H1 (cell line): ENCODE measurements at places on chromosomes 12 and 14. TPM values are rescaled to one million over a fixed set of nuclear protein-coding genes. Genes with fewer than 3 reads are reported as not detected.

DNA sequence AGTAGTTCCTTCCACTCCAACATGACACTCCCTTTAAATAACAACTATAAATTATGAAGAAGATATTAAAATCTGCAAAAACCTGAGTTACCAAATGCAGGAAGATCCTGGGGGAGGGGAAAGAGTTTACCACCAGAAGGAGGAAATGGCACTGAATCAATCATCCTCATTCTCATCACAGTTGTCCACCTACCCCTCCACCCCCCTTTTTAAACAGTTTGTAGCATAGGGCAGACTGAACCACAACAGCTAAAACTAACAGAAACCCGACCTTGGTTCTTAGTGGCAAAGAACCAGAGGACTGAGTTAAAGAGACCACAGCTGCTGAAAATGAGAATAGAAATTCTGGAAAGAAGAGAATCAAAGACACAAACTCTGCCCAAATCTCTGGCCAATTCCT, 189.5 kb downstream of the MED13L start:
- H3K27ac ChIP-seq = no peak overlapping the region
- 0 out of 2 replicates have a peak, but pooled peaks cover 2% of the 10 kb centered on the region for H3K4me1 ChIP-seq
- H3K36me3 ChIP-seq = no peaks in the 10 kb centered on the region
- no peak overlapping the region for H3K4me3 ChIP-seq

- no peaks in the 10 kb centered on the region for H3K36me3 ChIP-seq
- H3K4me1 ChIP-seq = peaks cover 3% of the 10 kb centered on the region
- H3K27me3 ChIP-seq = no peaks in the 10 kb centered on the region
- H3K27ac ChIP-seq = no peak overlapping the region
These were observed 84.1 kb downstream of the PPP1R12A start for GRCh38 chr12:79850610-79851299.

The AQP6 gene
- total RNA-seq = 0.17 TPM in 1 of 2 replicates, not detected in the other

DNA sequence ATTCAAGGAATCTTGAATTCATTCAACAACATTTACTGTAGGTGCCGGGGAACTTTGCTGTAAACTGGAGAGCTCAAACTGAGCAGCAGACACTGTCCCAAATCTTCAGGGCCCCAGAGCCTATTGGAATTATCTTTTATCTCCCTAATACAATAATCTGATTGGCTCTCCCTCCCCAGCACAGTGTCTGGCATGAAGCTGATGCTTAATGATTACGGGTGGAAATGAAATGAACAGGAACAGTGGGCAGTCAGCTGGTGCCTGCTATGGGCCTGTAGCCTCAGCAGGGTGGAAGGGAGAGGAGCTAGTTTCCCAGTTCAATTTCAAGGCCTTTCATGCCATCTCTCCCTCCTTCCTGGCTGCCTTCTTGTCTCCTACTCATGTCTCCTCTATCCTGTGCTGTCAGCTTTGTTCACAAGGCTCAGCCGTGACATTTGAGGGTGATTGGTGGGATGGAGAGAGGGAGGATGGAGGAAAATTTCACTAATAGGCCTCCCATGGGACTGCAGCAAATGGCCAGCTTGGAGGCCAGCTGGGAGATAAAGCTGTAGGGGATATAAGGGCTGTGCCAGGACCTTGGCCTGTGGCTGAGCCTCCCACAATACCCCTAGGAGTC, 4.3 kb upstream of the RAPGEF3 start:
- H3K27ac ChIP-seq = no peak overlapping the region
- peaks cover 9% of the 10 kb centered on the region; the same call in 1 of the 2 replicates for H3K4me1 ChIP-seq
- no peak overlapping the region for H3K4me3 ChIP-seq
- DNase-seq = no peak
- no peaks in the 10 kb centered on the region for H3K36me3 ChIP-seq

DNA sequence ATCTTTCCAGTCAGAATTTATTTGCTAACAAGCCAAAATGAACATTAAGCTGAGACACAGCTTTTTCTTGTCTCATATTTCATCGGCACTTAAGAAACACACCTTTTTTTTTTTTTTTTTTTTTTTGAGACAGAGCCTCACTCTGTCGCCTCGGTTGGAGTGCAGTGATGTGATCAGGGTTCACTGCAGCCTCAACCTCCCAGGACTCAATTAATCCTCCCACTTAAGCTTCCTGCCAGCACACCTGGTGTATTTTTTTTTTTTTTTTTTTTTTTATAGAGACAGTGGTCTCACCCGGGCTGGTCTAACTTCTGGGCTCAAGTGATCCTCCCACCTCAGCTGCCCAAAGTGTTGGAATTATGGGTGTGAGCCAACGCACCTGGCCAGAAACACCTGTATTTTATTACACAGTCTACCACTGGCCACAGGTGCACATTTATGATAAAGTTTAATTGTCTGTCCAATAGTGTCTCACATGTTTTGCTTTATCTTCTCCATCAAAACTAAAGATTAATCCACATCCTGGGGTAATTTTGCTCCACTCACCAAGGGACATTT, 62.7 kb downstream of the C2CD5 start:
- H3K4me3 ChIP-seq = no peak overlapping the region
- no peak for DNase-seq
- H3K27me3 ChIP-seq = no peaks in the 10 kb centered on the region

GRCh38 chr14:91027561-91027960, 32.9 kb downstream of the RPS6KA5 start:
- no peaks in the 10 kb centered on the region for H3K36me3 ChIP-seq
- H3K27ac ChIP-seq = no peak overlapping the region
- no peaks in the 10 kb centered on the region for H3K27me3 ChIP-seq
- H3K4me3 ChIP-seq = no peak overlapping the region
- no peak for DNase-seq

DNA sequence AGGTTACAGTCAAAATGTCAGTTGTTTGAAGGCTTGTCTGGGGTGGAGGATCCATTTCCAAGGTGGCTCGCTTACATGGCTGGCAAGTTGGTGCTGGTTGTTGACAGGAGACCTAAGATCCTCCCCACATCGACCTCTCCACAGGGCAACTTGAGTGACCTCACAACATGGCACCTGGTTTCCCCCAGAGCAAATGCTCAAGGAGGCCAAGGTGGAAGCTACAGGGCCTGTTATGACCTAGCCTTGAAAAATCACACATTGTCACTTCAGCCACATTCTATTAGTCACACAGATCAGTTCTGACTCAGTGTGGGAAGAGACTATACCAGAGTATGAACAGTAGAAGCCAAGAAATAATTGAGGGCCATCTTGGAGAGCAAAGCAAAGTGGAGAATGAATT, 11.3 kb upstream of the GNG2 start:
- no peak overlapping the region for H3K4me3 ChIP-seq
- no peaks in the 10 kb centered on the region for H3K27me3 ChIP-seq

The KRT80 gene
- total RNA-seq = 0.08 TPM in 1 of 2 replicates, not detected in the other

GRCh38 chr14:94593376-94593748, 12.1 kb downstream of the SERPINA5 start:
- no peak overlapping the region for H3K4me3 ChIP-seq
- no peaks in the 10 kb centered on the region for H3K4me1 ChIP-seq
- no peak overlapping the region for H3K27ac ChIP-seq
- no peak for DNase-seq
- no peaks in the 10 kb centered on the region for H3K36me3 ChIP-seq

DNA sequence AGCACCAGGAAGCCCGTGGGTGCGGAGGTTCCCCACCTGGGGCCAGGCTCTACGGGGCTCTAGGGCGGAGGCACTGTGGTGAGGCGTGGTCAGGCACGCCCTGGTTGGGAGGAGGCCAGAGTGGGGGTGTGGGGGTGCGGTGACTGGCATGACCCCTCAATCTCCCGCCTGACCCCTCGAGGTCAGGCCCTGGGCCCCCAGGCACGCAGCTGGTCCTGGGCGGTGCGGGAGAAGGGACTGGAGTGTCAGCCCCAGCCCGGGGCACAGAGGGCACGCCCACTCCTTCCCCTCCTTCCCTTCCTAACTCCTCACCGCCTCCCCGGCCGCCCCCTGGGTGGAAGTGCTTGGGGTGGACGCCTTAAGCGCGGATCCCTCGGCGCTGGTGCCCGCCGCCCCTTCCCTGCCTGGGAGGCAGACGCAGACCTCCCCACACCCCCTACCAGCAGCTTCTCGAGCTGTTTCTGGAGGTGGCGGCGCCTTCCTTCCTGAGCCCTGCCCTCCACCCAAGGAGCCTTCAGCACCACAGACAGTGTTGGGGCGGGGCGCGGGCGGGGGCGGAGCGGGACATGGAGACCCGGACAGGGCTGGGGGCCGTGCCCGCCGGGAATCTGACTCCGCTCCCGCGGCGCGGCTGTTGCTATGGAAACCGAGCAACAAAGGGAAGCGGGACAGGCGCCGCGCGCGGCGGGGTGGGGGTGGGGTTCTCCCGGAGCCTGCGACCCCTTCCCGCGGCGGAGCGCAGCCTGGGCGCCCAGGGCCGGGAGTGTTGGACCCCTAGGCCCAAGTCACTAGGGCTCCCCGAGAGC, 741 bp upstream of the CRIP2 start:
- H3K36me3 ChIP-seq = no peaks in the 10 kb centered on the region
- H3K4me3 ChIP-seq = peak overlapping the region; percentile 62
- no peak for DNase-seq
- H3K27me3 ChIP-seq = peaks cover 41% of the 10 kb centered on the region
- H3K27ac ChIP-seq = no peak overlapping the region

- peaks cover 3% of the 10 kb centered on the region; the same call in 1 of the 2 replicates for H3K27me3 ChIP-seq
- DNase-seq = no peak
- no peaks in the 10 kb centered on the region for H3K36me3 ChIP-seq
- H3K27ac ChIP-seq = no peak overlapping the region
- no peaks in the 10 kb centered on the region for H3K4me1 ChIP-seq
- H3K4me3 ChIP-seq = no peak overlapping the region
These were observed 86.2 kb upstream of the MYL2 start for GRCh38 chr12:111006621-111007020.

GRCh38 chr12:4460761-4461160, 15.1 kb upstream of the FGF6 start:
- H3K27me3 ChIP-seq = no peaks in the 10 kb centered on the region
- no peaks in the 10 kb centered on the region for H3K4me1 ChIP-seq
- no peak for DNase-seq
- no peak overlapping the region for H3K27ac ChIP-seq
- H3K36me3 ChIP-seq = no peaks in the 10 kb centered on the region

The RNASE7 gene
- total RNA-seq = not detected in 2 replicates

GRCh38 chr14:61476105-61476753, 154.8 kb downstream of the PRKCH start:
- H3K27me3 ChIP-seq = no peaks in the 10 kb centered on the region
- DNase-seq = no peak
- H3K4me3 ChIP-seq = no peak overlapping the region
- H3K4me1 ChIP-seq = no peaks in the 10 kb centered on the region; the same call in 1 of the 2 replicates
- H3K27ac ChIP-seq = no peak overlapping the region
- H3K36me3 ChIP-seq = no peaks in the 10 kb centered on the region

- H3K4me3 ChIP-seq = no peak overlapping the region
- no peak overlapping the region for H3K27ac ChIP-seq
These were observed 44.4 kb downstream of the DYRK2 start for GRCh38 chr12:67692966-67693365.

The STAT2 gene
- 42.4 and 44.7 TPM in 2 replicates for total RNA-seq

DNA sequence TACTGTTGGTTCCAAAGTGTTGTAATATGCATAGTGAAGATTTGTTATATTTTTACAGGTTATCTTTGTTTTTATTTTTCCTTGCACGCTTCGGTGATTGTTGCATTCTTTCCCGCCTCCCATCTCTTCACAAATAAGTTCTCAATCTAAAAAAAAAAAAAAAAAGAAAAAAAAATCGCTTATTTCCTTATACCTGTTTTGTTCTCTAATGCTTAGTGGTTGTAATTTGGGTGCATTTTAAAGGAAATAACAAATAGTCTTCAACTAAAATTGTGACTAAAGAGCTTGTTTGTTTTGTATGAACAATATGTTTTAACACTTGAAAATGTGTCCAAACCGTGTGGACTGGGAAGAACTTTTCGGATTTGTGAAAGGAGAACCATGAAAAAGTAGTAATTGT, 1.5 kb downstream of the CAND1 start:
- no peak for DNase-seq
- H3K4me3 ChIP-seq = peak overlapping the region; percentile 89
- H3K27ac ChIP-seq = peak overlapping the region; percentile 96
- no peaks in the 10 kb centered on the region for H3K27me3 ChIP-seq
- H3K36me3 ChIP-seq = no peaks in the 10 kb centered on the region

DNA sequence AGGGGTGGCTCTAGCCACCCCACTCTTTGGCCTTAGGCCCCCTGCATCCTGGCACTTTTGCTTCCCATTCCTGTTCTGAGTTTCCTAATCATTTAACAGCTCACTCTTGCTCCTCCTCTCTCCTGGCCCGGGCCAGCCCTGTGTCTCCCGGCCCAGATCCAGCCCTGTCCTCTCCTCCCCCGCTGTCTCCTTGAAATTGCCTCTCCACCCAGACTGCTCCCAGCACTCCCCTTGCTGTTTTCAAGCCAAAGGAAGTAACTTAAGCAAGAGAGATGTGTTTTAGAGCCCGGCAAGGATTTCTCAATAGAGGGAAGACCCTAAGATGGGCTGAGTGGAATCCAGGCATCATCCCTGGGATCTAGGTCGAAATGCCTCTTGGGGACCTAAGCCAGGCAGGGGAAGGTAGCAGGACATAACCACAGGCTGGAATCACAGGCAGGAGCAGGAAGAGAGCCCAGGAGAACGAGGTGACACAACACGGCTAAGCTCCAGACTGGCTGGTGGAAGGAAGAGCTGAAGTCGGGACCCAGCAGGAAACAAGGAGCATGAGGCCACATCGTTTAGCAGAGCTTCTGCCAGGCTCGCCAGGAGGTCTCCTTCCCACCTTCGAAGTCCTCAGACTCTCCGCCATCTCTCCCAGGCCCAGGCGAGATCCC, 2.0 kb upstream of the LRP1-AS start:
- H3K4me1 ChIP-seq = peaks cover 4% of the 10 kb centered on the region; the same call in 1 of the 2 replicates
- peaks cover 30% of the 10 kb centered on the region for H3K36me3 ChIP-seq
- no peaks in the 10 kb centered on the region for H3K27me3 ChIP-seq
- no peak overlapping the region for H3K4me3 ChIP-seq

- H3K4me1 ChIP-seq = no peaks in the 10 kb centered on the region
- no peak overlapping the region for H3K4me3 ChIP-seq
- no peak for DNase-seq
- no peaks in the 10 kb centered on the region for H3K36me3 ChIP-seq
- H3K27me3 ChIP-seq = no peaks in the 10 kb centered on the region
These were observed 10.0 kb upstream of the TBC1D30 start for GRCh38 chr12:64814432-64814831.

- H3K27ac ChIP-seq = no peak overlapping the region
- no peaks in the 10 kb centered on the region for H3K27me3 ChIP-seq
- H3K4me3 ChIP-seq = no peak overlapping the region
- no peak for DNase-seq
- no peaks in the 10 kb centered on the region for H3K4me1 ChIP-seq
These were observed 35.7 kb downstream of the HNRNPC start for GRCh38 chr14:21233457-21234076.

The HCAR2 gene
- total RNA-seq = not detected in 2 replicates

The TMEM179 gene
- total RNA-seq = 2.9 TPM in 2 replicates

The AGAP2 gene
- total RNA-seq = 1.5 and 1.7 TPM in 2 replicates

DNA sequence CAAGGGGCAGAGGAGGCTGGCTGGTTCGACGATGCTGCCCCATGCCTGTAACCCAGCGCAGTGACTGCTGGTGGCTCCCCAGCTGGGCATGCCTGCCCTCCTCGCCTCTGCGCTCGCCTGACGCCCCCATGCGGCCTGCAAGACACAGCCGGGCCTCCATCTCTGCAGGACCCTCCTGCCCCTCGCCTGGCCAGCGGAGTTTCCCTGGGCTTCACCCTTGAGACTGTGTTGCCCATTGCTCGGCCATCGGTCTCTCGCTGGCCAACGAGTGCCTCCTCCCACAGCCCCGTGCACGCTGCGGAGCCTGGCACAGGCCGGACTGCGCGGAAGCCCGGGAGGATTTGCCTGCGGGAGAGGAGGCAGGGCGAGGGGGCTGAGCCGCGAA, 17.6 kb downstream of the ASPG start:
- no peak overlapping the region for H3K4me3 ChIP-seq
- H3K4me1 ChIP-seq = no peaks in the 10 kb centered on the region
- H3K27ac ChIP-seq = no peak overlapping the region
- H3K36me3 ChIP-seq = no peaks in the 10 kb centered on the region
- H3K27me3 ChIP-seq = no peaks in the 10 kb centered on the region; the same call in 1 of the 2 replicates
